Hematopoietic multipotent progenitor cell treated with erythropoietin and hydrocortisone succinate and interleukin-3 and kit ligand, for 6 days (in vitro differentiated cells): ENCODE measurements at places on chromosomes 2 and 18.

GRCh38 chr2:190891372-190891771 is 10.8 kb downstream of the GLS start:
- DNase-seq, result peak; percentile 56

GRCh38 chr18:70523035-70523791 is 234.4 kb downstream of the SOCS6 start:
- DNase-seq, result no peak

DNA sequence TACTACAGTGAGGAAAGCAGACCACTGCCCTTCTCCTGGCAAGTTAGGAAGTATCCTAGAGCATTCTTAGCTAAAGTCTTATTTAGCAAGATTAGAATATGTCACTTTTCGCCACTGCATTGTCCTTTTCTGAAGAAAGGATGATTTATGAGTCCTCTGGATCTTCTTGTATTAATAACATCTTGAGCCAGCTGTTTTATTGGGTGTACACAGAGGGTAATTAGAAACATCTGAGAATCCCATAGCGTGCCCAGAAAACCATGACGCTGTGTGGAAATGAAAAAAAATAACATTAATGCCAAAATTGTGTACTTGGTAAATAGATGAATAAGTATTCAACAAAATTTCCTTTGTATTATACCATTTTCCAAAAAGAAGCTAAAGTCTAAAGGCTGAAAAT is 198.7 kb downstream of the LTBP1 start:
- DNase-seq, result no peak

- no peak for DNase-seq
These were observed 105.4 kb downstream of the FHOD3 start for GRCh38 chr18:36402765-36403396.

DNA sequence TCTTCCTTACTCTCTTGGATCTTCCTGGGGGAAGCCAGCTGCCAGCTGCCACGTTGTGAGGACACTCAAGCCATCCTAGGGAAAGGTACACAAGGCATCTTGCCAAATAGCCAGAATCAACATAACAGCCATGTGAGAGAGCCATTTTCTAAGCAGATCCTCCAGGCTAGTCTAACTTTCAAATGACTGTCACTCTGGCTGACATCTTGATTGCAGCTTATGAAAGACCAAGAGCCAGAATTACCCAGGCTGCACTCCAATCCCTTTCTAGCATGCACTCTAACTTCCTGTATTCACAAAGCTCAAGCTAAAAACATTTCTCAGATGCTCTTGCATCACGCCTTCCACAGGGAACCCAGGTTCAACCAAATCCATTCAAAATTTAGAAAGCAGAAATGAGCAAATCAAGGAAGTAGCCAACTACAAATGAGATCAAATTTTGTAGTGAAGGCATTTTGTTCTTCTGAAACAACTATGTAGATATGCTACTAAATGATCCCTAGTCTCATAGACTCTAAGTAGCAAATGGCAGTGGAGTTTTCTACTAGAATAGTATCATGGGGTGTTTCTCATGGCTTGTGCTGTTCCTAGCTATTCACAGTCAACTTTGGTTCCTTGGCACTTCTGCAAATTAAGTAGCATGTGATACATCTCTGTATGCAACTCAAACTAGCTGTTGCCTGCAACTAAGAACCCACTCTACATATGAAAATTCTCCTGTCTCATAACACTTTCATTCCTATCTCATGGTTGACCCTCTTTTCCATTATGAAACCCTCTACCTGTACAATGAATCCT is 281.9 kb downstream of the ZEB2 start:
- DNase-seq, result peak; percentile 56

- DNase-seq, result no peak
These were observed 48.9 kb upstream of the AAK1 start for GRCh38 chr2:69692424-69692823.

- DNase-seq, result no peak
These were observed 1.1 kb upstream of the CFLAR start for GRCh38 chr2:201114846-201115245.

- DNase-seq, result peak; percentile 63
These were observed 5.5 kb downstream of the SYT4 start for GRCh38 chr18:43271593-43272432.

- DNase-seq, result no peak
These were observed 740.3 kb downstream of the SATB2 start for GRCh38 chr2:198717451-198717850.

DNA sequence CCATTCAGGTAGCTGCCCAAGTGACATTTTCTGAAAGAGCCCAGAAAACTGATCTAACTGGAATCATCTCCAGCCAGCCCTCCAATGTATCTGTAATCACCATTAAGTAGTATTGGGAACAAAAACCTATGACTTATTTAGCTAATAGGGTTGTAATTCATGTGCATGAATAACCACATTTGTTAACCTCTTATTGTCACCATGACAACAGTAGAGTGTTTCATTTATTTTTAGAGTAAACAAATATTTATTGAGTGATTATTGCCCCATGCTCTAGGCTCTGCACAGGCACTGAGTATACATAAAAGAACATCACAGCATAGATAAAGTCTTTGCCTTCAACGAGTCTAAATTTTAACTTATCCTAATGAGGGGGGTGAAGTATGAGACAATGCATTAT is 265.4 kb upstream of the UBE2E3 start:
- DNase-seq, result no peak

GRCh38 chr2:154681741-154682140 is 16.8 kb upstream of the KCNJ3 start:
- no peak for DNase-seq

DNA sequence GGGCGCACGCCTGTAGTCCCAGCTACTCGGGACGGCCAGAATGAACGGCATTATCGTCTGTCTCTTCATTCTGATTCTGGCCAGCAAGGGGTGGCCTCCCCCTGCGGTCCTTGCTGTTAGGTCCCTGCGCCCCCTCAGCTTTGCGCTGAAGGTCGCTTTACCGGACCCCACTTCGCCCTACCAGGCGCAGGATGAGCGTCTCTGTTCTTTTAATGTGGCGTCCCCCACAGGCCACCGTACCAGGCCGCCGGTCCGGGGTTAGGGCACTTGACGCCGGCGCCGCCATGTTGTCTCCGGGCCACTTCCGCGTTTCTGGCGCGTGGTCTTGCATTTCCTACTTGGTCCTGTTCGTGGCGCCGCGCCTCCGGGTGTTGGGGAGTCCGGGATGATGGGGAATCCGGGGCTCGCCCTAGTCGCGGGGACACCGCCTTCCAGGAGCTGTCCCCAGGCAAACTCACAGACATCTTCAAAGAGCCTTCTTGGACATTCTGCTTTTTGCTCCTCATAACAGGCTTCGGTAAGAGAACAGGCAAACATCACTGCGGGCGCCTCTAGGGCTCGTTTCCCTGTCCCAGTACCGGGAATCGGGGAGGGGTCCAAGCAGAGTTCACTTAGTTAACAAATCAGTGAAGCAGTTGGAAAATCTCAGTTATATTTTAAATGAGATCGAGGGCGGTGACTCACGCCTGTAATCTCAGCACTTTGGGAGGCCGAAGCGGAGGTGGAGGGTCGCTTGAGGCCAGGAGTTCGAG is 8.5 kb upstream of the NARS1 start:
- peak; percentile 97 for DNase-seq

GRCh38 chr2:45852450-45853150 is 201.1 kb downstream of the PRKCE start:
- DNase-seq, result no peak

- no peak for DNase-seq
These were observed 685.6 kb upstream of the SALL3 start for GRCh38 chr18:78293940-78294541.

DNA sequence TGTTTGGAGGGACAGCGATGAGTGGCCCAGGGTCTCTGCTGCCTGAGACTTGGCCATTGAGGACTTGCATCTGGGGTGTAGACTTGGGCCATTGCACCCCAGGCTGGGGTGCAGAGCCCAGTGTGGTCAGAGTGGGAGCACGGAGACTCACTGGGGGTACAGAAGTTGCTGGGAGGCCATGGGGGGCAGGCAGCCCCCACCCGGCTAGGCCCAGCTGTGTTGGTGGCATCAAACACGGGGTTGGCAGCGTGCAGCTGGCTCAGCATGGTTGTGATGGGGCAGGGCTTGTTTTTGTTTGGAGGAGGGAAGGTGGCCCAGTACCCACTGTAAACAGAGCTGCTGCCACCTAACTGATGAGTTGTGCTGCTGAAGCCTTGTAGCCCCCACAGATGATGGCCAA is 42.1 kb downstream of the GLI2 start:
- DNase-seq, result no peak

GRCh38 chr18:65124633-65125032 is 626.2 kb upstream of the CDH7 start:
- DNase-seq, result no peak

GRCh38 chr18:10860928-10861327 is 288.4 kb downstream of the PIEZO2 start:
- no peak for DNase-seq

- no peak for DNase-seq
These were observed 170.5 kb downstream of the FTCDNL1 start for GRCh38 chr2:199680482-199680881.

DNA sequence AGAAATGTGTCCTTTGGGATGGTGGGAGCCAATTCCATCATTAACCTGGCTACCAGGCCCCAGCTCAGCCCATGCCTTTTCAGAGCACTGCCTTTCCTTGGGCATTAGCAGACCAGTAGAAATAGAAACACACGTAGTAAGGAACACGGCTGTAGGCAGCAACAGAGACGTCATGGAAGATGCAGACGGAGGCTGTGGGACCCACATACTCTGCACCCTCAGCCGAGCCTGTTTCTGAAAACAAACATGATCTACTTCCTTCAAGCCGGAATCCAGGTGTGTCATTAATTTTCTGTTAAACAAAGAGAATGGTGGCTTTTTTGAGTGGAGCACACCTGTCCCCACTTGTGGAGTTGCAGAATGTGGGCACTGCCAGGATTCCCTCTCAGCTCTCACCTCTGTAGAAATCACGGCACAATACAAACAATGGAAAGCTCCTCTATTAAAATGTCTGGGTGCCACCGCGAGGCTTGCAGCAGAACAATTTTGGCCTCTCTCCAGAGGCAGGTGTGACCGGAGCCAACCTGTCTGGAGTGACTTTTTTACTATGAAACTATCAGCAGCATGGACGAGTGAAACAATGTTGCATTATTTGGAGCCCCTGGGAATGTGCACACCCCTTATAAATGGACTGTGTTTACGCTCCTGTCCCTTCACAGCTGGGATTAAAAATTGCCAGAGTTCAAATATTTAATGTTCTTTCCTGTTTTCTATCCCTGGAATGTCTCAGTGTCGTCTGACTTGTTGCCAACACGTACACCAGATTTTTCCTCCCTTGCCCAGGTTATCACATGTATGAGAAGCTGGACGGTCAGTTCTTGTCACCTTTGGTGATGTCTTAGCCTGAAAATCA is 31.7 kb downstream of the SPP2 start:
- DNase-seq, result no peak

DNA sequence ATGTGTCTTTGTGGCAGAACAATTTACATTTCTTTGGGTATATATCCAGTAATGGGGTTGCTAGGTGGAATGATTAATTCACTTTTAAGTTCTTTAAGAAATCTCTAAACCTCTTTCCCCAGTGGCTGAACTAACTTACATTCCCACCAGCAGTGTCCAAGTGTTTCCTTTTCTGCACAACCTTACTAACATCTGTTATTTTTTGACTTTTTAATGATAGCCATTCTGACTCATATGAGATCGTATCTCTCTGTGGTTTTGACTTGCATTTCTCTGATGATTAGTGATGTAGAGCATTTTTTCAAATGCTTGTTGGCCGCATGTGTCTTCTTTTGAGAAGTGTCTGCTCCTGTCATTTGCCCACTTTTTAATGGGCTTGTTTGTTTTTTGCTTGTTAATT is 43.1 kb upstream of the PTH2R start:
- DNase-seq, result peak; percentile 67

DNA sequence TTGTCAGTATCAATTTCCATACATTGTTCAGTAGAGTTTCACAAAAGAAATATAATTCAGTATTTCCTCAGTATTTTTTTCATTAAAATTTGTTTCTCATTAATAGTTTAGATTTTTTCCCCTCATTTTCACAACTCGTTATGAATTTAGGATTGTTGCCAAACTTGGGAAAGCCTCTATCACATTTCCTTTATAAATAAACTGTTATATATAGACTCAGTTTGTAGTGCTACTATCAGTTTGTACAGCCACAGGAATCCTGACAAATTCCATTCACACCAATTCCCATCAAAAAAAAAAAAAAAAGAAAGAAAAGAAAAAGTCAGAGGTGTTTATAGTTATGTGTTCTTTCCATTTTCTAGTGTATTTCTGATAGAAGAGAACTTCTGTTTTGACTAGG is 123.3 kb upstream of the DCC start:
- DNase-seq, result no peak

GRCh38 chr2:215454519-215455246 is 18.8 kb upstream of the FN1 start:
- DNase-seq, result peak; percentile 60

GRCh38 chr2:7111626-7112025 is 194.4 kb downstream of the RNF144A start:
- no peak for DNase-seq

DNA sequence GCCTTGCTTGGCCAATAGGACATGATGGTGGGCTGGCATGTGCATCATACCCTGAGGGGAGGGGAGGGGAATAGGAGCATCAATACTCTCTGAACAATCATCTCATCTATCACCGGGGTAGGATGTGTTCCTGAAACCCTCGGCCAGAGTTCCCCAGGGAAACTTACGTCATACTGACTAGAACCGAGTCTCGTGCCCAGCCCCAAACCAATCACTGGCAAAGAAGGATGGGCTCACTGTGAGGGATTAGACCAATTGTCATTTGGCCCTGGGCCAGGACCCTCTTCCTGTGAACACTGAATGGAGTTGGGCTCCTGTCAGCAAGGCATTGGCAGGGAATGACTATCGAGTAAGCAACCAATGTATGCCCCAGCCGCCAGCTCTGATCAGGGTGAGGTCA is 261.5 kb downstream of the MYCN start:
- no peak for DNase-seq

GRCh38 chr2:31140151-31140550 is 1.9 kb upstream of the GALNT14 start:
- peak; percentile 6 for DNase-seq

GRCh38 chr2:26702025-26702424 is 9.5 kb downstream of the KCNK3 start:
- DNase-seq, result no peak

- DNase-seq, result no peak
These were observed 326.2 kb downstream of the MYCN start for GRCh38 chr2:16266571-16266970.

GRCh38 chr2:10016001-10016801 is 27.1 kb upstream of the KLF11 start:
- DNase-seq, result no peak

GRCh38 chr2:160647967-160648685 is 154.5 kb upstream of the RBMS1 start:
- no peak for DNase-seq
